ENCODE measurements at places on chromosomes 13 and 19.

GRCh38 chr13:107365466-107366215 lies 797.7 kb upstream of the ARGLU1 start:
- DNase-seq: no peak

- DNase-seq: no peak
Observed at GRCh38 chr13:44817131-44817671, 172.1 kb downstream of the NUFIP1 start.

GRCh38 chr19:34269081-34269480 lies 14.7 kb downstream of the GARRE1 start:
- DNase-seq: no peak

DNA sequence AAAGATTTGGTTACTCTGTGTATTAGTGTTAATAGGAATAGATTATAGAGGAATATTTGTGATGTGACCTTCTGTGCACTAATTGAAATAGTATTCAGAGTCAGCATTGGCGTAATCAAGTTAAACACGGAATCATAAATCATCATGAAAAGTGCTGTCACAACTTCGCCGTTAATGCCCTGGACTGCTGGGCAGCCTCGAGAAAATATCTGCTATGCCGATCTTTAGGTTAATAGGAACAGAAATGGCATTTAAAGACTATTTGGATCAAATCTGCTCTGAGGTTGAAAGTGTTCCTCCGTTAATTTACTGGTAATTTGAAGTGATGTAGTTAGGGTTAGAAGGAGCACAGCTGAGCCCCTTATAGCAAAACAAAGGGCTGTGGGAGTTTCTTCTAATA lies 219.0 kb downstream of the MZT1 start:
- no peak for DNase-seq

- DNase-seq: no peak
Observed at GRCh38 chr13:108741930-108742329, 112.5 kb downstream of the MYO16 start.

GRCh38 chr13:67090856-67091255 lies 139.3 kb downstream of the PCDH9 start:
- DNase-seq: no peak

GRCh38 chr19:45848922-45849321 lies 14.0 kb downstream of the SYMPK start:
- no peak for DNase-seq

DNA sequence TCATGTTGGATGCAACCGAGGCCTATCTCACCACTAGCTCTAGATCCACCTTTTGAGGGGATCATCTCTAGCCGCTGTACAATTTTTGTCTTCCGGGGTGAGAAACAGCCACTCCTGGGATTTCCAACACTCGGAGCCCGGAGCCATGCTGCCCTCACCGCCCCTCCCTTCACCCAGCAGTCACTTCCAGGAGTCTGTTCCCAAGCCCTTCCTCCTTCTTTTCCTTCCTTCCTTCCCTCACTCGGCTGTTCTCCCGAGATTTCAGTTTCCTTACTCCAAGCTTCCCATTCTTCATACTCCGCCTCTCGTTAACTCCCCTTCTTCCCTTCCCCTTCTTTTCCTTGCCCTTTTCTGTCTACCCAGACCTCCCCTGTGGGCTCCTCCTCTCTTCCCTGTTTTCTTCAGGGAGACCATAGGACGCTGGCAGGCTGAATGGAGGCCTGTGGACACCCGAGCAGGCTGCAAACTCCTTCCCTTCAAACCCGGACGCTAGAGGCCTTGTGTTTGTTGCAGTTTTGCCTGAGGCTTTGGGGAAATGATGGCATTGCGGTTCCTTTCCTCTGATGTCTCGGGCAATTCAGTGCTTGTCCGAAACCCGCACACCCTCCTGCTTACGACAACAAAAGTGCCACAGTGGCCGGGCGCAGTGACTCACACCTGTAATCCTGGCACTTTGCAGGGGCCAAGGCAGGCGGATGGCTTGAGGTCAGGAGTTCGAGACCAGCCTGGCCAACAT lies 96.0 kb downstream of the CAB39L start:
- DNase-seq: no peak

DNA sequence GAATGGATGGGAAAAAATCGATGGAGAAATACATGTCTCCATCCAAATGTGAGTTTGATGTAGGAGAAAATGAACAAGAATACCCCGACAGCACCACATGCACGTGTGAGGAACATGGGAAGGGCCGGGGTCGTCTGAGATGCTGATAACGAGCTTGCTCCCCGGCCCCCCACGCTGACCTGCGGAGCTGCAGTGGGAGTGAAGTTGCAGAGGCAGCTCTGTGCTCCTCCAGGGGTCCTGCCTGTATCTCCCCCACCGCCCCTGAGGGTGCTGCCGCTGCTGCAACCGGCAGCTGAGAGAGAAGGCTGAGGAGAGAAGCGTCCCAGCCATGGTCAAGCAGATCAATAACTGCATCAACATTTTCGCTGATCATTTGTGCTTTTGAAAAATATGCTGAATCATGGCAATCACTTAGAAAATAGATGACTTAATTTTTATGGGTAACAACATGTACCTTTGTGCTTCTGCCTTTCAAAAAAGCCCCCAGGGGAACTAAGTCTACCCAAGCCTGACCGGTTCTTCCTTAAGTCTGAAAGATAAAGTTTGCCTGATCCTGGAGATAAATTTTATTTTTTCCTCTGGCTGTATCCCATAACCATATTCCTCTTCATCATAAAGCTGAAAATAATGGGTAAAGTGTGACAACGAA lies 18.2 kb upstream of the NAXD start:
- no peak for DNase-seq

GRCh38 chr19:23460656-23461055 lies 65.4 kb upstream of the ZNF91 start:
- DNase-seq: no peak

DNA sequence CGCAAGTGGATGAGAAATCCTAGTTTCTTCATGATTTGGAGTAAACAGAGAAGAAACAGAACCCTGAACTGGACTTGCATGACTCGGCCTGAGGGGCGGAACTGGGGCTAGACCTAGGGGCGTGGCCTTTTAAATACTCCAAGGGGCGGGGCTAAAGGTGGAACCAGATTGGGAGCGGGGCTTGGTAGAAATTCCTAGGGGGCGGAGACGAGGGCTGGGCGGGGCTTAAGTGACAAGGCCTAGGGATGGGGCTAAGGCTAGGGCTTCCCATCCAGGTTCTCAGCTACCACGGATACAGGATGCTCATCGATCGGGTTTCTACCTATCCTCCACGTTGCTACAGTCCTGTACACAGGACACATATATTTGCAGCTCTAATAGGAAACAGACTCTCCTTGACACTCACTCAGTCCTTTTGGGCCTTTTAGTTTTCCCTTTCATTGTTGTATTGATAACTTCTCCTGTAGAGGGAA lies 372 bp upstream of the ZNF699 start:
- peak; percentile 80 for DNase-seq

DNA sequence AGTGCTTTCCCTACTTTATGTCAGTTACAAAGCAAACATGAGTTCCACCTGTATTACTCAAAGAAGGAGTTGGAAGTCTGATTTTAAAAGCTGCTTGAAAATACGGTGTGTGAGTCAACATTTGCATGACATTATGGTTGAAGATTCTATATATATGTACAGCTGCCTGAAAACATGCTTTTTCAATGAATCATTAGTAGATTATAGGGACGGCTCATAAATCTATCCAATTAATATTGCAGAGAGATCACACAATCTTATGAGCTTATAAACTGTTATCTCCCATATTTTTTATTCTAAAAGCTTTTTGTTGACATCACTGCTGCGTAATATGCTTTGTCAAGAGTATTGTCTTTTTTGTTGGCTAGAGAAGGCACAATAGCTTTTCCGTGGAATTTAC lies 873.8 kb downstream of the SLITRK6 start:
- DNase-seq: no peak

DNA sequence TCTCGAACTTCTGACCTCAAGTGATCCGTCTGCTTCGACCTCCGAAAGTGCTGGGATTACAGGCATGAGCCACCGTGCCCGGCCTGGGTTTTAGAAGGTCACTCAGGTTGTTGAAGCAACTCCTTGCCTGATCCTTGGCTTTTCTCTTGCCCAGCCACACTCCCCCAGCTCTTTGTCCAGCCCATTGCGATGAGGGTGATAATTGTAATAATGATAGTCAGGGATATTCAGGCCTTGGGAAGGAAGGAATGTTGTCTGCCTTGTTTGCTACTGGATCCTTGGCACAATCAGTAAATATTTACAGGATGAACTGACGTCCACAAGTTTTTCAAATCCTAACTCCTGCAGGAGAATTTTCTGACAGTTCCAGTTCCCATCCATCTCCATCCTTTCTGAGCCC lies 1.8 kb downstream of the THOP1 start:
- no peak for DNase-seq

DNA sequence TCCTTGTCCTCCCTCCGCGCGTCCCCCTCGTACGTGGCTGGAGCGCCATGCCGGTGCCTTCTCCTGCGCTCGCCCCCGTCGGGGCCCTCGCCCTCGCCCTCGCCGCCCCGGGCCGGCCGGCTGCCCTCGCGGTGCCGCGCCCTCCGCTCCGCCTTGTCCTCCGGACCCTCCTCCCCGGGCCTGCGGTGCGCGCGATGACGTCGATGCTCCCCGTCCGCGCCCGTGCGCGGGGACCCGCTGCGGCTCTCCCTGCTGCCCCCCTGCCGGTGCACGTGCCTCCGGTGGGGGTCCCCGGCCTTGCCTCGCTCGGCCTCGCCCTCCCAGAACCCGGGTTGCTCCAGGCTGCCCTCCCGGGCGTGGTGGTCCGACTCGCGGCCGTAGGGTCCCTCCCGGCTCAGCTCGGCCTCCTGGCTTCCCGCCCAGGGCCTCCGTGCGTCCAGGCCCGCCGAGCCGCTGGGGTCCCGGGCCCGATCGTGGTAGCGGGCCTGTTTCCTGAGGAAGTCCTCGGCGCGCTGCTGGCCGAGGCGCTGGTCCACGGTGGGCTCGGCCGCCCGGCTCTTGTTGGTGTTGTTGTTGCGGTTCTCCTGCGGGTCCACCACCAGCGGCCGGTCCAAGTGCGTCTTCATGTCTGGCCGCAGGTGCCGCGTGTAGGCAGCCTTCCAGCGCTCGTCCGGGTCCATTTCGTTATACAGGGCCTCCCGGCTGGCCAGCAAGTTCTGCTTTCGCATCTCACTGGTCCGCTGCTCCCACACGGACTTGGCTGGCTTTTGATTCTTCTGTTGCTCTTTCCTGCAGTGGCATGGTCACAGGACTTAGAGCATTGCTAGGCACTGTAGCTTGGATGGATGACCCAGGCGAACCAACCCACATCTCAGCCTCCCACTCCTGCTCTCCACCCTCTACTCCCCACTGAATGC lies 148.6 kb downstream of the IER2 start:
- DNase-seq: no peak

DNA sequence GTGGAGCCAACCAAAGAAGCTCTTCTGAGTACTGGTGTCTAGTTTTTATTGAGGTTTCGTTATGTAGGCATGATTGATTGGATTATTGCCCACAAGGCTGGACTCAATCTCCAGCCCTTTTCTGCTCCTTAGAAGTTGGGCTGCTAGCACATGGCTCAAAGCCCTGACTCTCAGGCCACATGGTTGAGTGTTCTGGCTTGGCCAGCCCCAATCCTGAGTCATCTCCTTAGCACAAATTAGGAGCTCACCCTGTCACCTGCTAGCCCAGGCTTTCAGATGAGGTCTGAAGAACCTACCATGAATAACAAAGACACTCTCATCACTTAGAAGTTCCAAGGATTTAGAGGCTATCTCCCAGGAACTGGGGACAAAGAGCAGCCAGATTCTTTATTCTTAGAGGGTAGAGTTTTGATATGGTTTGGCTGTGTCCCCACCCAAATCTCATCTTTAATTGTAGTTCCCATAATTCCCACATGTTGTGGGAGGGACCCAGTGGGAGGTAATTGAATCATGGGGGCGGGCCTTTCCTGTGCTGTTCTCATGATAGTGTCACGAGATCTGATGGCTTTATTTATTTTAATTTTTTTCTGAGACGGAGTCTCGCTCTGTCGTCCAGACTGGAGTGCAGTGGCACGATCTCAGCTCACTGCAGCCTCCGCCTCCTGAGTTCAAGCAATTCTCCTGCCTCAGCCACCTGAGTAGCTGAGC lies 11.3 kb downstream of the DPY19L3 start:
- DNase-seq: no peak

GRCh38 chr19:46755853-46756543 lies 9.7 kb upstream of the STRN4 start:
- no peak for DNase-seq

- DNase-seq: no peak
Observed at GRCh38 chr13:100513171-100513570, 75.4 kb downstream of the GGACT start.

DNA sequence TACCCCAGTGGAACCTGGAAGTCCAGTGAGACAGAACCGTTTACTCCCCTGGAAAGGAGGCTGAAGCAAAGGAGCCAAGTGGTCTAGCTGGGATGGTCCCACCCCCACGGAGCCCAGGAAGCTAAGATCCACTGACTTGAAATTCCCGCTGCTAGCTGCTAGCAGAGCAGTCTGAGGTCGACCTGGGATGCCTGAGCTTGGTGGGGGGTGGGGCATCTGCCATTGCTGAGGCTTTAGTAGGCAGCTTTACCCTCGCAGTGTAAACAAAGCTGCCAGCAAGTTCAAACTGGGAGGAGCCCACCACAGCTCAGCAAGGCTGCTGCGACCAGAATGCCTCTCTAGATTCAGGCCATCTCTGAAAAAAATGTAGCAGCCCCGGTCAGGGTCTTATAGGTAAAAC lies 437.0 kb downstream of the SUCLA2 start:
- DNase-seq: no peak

- DNase-seq: no peak
Observed at GRCh38 chr13:106373304-106373988, 162.0 kb downstream of the EFNB2 start.

DNA sequence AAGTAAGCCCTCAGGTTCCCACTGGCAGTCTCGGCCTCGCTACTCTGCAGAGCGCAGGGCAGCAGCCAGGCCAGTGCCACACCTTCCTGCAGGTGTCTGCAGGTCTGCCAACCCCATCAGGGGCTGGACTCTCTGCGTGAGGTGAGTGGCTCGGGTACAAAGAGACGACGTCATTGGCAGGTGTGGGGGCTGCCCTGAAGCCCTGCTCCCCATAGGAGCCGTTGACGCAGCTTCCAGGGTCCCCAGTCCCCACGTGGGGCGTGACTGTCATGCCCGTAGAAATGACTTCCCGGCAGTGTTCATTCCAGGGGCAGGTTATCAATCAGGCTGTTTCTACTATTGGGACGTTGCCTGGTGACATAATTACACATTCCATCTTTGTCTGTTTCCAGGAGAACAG lies 15.3 kb upstream of the GJB6 start:
- DNase-seq: no peak
